Nephron progenitor cell (in vitro differentiated cells): ENCODE measurements at places on chromosomes 7 and 10.
A peak's percentile ranks its signal among the peaks of the same experiment; 100 is the strongest.

GRCh38 chr10:11448190-11448544, 163.3 kb downstream of the USP6NL start:
- no peak for DNase-seq

- DNase-seq: peak; percentile 41
Measured at GRCh38 chr7:47901542-47901941, 46.7 kb downstream of the PKD1L1 start.

DNA sequence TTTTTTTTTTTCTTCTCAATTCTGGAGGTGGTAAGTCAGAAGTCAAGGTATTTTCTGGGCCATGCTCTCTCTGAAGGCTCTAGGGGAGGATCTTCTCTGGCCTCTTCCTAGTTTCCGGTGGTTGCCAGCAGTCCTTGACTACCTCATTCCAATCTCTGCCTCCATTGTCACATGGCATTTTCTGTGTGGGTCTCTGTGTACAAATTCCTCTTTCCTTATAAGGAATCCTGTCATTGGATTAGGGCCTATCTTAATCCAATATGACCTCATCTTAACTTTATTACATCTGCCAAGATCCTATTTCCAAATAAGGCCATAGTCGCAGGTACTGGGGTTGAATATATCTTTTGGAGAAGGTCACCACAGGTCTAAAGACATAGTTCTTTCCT, 129.3 kb upstream of the PRR15 start:
- DNase-seq: no peak

GRCh38 chr10:125141150-125141859, 19.1 kb downstream of the CTBP2 start:
- no peak for DNase-seq

- DNase-seq: no peak
Measured at GRCh38 chr7:156611014-156612010, 29.3 kb upstream of the RNF32 start.

GRCh38 chr10:12656518-12657142, 307.3 kb downstream of the CAMK1D start:
- no peak for DNase-seq

- DNase-seq: no peak
Measured at GRCh38 chr7:38294926-38295325, 21.5 kb upstream of the TARP start.

GRCh38 chr10:33382216-33382600, 47.7 kb upstream of the NRP1 start:
- no peak for DNase-seq

DNA sequence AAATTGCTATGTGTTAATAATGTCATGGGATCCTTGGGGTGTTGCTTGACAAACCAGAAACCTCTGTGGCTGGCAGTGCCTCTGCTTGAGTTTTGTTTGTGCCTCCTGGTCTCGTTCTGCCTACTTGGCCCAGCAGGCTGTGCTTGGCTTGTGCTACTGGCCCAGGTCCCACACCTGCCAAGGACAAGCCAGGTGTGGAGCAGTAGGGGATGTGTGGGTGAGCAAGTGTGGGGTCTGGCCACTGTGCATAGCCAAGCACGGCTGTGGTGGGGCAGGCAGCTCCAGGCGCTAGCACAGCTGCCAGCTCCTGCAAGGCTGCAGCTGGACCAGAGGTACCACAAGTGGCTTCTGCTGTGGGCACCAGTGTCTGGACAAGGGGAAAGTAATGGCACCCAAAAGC, 149.6 kb upstream of the HGF start:
- DNase-seq: no peak

- no peak for DNase-seq
Measured at GRCh38 chr7:157267956-157268355, 68.8 kb upstream of the DNAJB6 start.

DNA sequence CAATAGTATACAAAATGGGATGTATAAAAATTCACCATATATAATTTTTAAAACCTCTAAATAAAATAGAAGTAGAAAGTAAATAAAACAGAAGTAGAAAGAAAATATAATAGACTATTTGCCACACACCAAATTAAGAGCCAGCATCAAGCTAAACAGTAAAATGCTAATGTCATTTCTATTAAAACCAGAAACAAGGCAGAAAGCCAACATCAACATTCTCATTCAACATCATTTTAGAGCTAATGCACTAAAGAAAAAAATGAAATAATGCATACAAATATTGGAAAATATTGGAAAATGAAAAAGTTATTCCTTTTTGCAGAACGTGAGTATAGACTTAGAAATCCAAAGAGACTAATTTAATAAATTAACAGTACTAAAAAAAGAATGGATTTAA, 23.4 kb upstream of the RELN start:
- DNase-seq: no peak

DNA sequence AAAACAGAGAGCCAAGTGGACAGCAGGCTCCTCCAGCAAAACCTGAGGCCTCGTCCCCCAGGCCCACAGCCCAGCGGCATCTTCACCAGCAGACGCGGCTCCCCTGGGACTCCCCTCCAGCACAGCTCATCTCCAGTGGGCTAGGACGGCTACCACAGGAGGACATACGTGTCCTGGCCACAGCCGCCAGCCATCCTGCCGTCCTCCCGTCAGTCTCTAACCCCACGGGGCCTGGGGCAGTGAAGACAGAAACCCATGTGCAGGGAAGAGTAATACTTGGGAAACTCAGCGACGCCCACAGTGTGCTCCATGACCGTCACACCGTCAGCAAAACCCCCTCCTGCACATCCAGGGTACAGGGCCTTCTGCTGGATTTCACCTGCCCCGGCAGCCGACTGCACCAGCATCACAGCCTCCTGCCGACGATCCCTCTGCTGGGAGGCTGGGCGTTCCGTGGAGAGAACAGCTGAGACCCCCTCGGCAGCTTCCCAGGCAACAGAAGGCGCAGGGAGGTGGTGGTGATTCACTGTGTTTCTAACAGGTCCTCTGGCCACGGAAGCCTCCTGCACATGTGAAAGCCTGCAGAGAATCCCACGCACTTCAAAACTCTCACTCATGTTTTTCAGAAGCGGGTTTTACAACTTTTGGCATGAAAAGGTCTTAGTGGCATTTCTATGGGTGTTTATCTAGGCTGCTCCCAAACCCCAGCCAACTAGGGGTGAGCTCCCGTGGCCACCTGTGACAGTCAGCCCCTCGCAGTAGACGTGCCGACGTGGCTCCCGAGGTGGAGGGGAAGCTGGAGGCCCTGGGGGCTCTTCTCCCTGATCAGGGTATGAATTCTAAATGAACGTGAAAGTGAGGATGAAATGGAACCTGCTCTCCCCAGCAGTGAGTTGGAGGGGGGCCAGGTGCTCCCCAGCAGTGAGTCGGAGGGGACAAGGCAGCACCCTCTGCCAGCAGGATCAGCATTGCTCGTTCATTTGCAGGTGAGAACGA, 513.5 kb downstream of the PTPRN2 start:
- DNase-seq: no peak

- no peak for DNase-seq
Measured at GRCh38 chr7:81427461-81427860, 342.4 kb downstream of the HGF start.

- DNase-seq: no peak
Measured at GRCh38 chr10:97059006-97059871, 126.5 kb downstream of the SLIT1 start.

DNA sequence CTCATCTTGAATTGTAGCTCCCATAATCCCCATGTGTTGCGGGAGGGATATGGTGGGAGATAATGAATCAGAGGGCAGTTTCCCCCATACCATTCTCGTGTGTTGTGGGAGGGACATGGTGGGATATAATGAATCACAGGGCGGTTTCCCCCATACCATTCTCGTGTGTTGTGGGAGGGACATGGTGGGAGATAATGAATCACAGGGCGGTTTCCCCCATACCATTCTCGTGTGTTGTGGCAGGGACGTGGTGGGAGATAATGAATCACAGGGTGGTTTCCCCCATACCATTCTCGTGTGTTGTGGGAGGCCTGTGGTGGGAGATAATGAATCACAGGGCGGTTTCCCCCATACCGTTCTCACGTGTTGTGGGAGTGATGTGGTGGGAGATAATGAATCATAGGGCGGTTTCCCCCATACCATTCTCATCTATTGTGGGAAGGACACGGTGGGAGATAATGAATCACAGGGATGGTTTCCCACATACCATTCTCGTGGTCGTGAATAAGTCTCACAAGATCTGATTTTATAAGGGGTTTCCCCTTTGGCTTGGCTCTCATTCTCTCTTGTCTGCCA, 271.0 kb downstream of the MAD1L1 start:
- no peak for DNase-seq

- no peak for DNase-seq
Measured at GRCh38 chr10:31830887-31831286, 97.7 kb downstream of the ARHGAP12 start.
